ENCODE measurements at places on chromosomes 11 and 22.

DNA sequence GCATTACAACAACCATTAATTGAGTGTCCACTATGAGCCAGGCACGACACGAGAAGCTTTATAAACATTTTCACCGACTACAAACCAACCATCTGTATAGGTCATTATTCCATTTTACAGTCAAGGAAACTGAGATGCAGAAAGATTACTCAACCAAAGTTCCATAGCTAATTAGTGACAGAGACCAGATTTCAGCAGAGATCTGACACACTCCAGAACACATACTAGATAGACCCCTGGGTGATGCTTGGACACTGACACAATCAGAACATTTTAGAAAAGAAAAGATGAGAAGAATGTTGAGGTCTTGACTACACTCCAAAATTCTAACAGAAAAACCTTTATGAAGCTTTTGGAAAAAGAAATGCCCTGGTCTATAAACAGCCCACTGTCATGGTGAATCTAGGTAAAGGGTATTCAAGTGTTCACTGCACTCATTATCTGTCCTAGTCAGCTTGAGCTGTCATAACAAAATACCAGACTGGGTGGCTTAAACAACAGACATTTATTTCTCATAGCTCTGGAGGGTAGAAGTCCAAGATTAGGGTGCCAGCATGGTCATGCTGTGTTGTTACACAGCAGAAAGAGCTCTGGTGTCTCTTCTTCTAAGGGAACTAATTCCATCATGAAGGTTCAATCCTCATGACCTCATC, 89.0 kb downstream of the RELT start:
- DNase-seq, result no peak

DNA sequence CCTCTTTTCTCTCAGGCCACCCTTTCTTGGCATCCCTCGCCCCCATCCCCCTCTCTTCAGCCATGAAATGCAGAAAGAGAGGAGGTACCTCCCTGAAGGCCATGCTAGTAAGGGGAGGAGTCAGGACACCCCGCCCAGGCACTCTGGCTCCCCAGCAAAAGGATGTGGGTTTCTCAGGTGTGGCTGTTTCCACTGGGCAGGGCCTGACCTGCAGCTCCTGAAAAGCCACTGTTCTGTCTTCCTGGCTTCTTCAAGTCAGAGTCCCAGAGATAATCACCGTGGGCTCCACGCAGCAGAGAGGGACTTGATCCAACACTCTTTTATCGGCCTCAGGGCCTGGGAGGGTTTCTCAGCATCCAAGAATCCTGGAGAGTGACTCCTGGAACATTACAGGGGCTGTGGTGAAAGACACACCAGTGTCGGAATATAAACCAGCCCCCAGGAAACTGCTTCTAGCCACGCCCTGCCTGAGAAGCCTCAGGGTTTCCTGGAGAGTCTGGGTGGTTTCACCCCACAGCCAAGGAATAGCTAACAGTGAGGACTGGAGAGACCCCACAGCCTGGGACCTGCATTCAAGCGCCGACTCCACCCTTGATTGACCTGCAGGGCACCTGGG, 45.7 kb upstream of the TSPAN18 start:
- no peak for DNase-seq

DNA sequence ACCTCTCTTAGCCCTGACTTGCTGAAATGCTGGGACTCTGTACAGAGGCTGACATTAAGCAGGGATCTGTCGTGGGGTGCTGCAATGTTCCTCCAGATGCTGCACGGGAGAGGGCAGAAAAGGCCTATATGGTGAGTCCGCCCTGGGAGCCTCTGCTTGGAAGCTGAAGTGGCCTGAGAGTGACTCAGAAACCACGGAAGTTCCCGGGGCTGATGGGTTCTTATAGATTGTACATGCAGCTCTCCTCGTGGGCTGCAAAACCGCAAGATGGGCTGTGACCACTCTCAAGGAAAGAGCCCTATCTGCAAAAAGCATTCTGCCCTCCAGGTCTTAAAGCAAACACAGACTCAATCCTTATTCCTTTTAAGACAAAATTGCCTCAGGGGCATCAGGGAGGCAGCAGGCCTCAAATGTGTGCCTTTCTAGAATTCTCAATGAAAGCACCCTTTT, 5.8 kb upstream of the SLC43A3 start:
- DNase-seq, result no peak

DNA sequence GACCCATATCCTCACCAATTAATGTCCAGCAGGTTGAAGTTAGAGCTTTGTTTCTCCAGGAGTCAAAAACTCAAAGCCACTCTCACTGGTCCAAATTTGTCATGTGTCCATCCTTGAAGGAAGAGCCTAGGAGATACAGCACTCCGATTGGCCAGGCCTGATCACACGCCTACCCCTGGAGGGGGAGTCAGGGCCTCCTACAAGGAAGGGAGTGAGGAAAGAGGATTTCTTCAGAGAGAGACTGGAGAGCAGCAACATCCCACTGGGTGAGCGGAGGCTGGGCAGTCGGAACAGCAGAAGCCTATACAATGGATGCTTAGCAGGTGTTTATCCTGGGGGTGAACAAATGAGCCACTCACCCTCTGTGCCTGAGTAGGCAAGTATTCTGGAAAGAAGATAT, 113.9 kb downstream of the TRIM29 start:
- no peak for DNase-seq

GRCh38 chr11:128687321-128687720, 6.6 kb upstream of the FLI1 start:
- no peak for DNase-seq
